Endothelial cell of umbilical vein (primary cell): ENCODE measurements at places on chromosomes 7 and 10. TPM values are rescaled to one million over a fixed set of nuclear protein-coding genes. Genes with fewer than 3 reads are reported as not detected.
A peak's percentile ranks its signal among the peaks of the same experiment; 100 is the strongest.

DNA sequence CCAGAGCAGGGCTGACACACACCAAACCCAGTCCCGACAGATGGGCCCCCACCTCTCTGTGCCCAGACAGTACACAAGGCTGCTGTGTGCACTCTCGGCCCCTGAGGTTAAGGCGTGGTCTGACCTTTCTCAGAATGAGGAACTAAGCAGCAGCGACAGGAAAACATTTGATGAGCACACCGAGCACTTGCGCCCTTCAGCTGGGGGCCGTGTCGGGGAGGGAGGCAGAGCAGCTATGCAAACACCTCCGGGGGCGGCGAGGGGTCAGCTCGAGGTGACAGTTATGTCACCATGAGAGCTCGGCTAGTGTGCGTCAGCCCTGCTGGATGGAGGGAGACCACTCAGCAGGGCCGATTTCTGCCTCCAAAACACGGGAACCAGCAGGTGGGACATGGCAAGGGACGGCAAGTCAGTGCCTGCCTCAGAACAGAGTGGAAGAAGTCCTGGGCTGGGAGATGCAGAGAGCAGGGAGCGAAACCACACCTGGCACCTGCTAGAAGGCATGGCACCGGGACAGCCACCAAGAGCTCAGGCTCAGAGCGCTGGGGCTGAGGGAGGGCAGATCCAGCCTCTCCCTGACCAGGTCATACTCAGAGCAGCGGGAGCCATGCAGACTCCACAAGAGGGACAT is 57.4 kb downstream of the CHST15 start:
- no peaks in the 10 kb centered on the region for H3K27me3 ChIP-seq
- no peak overlapping the region for H3K27ac ChIP-seq
- peaks cover 19% of the 10 kb centered on the region for H3K36me3 ChIP-seq
- H3K4me1 ChIP-seq: peaks cover 4% of the 10 kb centered on the region
- H3K4me3 ChIP-seq: no peak overlapping the region
- DNase-seq: no peak

DNA sequence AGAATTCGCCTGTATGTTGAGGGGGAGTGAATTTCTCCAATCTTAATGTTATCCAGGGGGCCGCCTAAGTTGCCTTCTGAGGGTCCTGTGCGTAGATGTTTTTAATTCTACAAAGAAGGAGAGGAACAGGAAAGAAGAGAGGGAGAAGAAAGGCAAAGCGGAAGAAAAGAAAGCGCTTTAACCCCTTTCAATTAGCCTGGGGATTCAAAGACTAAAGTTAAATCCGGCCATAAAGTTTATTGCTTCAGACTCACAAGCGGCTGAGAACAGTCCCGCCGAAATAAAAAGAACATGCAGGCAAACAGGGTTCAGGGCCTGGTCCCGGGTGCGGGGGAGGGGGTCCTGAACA is 4.5 kb downstream of the HOXA5 start:
- no peak for DNase-seq
- peaks cover 7% of the 10 kb centered on the region for H3K36me3 ChIP-seq
- H3K4me1 ChIP-seq: peaks cover 79% of the 10 kb centered on the region
- H3K27ac ChIP-seq: peak overlapping the region; percentile 82

Gene ZEB1
- 117 and 130 TPM in 2 replicates for total RNA-seq

DNA sequence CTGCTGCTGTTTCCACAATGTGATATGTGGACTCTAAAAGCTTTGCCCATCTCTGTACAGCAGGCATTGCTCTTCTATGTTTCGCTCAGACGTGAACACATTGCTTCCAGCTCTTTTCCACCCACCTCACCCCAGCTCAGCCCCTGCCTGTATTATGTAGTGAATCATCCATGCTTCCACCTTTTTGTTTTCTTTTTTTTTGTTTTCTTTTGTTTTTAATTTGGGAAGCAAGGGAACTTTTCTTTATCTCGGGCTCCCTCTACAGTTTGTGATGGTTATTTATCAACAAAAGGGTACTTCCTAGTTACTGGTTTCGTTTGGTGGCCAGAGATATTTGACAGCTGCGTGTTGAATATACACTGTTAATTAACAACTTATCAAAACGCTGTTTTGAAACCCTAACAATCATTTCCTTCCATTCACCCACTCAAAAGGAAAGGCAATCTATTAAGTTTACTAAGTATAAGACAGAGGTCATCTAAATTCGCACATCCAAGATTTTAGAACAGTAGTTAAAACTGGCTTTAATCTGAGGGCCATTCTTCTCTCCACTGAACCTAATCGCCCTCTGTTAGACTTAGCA is 127.9 kb upstream of the STK17A start:
- H3K4me3 ChIP-seq: no peak overlapping the region
- peaks cover 29% of the 10 kb centered on the region for H3K27me3 ChIP-seq
- DNase-seq: peak; percentile 68
- H3K4me1 ChIP-seq: peaks cover 3% of the 10 kb centered on the region
- no peaks in the 10 kb centered on the region for H3K36me3 ChIP-seq

GRCh38 chr10:67171970-67172369 is 246.1 kb downstream of the LRRTM3 start:
- no peak overlapping the region for H3K4me3 ChIP-seq
- H3K36me3 ChIP-seq: no peaks in the 10 kb centered on the region
- no peaks in the 10 kb centered on the region for H3K27me3 ChIP-seq

DNA sequence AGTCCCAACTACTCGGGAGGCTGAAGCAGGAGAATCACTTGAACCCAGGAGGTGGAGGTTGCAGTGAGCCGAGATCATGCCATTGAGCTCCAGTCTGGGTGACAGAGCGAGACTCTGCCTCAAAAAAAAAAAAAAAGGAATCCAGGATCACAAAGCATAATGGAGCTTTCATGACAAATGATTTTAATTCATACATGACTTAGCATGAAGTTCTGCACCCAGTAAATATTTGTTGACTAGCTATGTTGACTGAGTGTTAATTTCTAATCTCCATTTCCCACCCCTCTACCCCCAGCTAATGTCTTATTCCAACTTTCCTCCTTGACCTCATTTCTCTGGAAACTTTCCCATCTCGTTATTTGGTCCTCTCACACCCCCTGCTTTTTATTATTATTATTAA is 53.3 kb downstream of the ATOH7 start:
- H3K27ac ChIP-seq: no peak overlapping the region
- no peaks in the 10 kb centered on the region for H3K4me1 ChIP-seq
- no peaks in the 10 kb centered on the region for H3K36me3 ChIP-seq
- H3K27me3 ChIP-seq: no peaks in the 10 kb centered on the region

Gene CCDC172
- total RNA-seq: not detected in 2 replicates

Gene SFMBT2
- total RNA-seq: 0.44 and 0.64 TPM in 2 replicates

GRCh38 chr10:6348096-6348874 is 145.6 kb downstream of the PFKFB3 start:
- no peaks in the 10 kb centered on the region for H3K4me1 ChIP-seq
- H3K27ac ChIP-seq: no peak overlapping the region
- no peak overlapping the region for H3K4me3 ChIP-seq

Gene SPDYE6
- total RNA-seq: not detected in 2 replicates

DNA sequence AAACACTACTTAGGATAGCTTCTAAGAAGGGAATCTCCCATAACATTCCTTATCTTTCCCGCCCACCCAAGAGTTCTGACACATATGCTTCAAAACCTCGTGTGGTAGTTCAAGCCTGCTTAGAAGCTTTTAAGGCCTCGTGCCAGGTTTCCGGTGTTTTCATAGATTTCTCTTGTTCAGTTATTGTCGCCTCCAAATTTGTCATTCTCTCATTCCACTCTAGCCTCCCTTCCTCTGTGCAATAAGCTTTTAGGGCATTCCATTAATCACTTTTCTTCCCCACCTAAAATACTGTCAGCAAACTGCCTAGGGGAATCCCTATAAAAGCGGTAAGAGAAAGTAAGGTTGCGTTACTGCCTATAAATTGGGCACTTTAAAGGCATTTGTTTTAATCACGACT is 718 bp upstream of the BPGM start:
- peak overlapping the region; percentile 58 for H3K4me3 ChIP-seq
- peaks cover 11% of the 10 kb centered on the region for H3K4me1 ChIP-seq
- no peaks in the 10 kb centered on the region for H3K27me3 ChIP-seq
- no peaks in the 10 kb centered on the region for H3K36me3 ChIP-seq
- peak overlapping the region; percentile 70 for H3K27ac ChIP-seq
- no peak for DNase-seq

Gene SEMA3D
- total RNA-seq: 10.3 and 14.1 TPM in 2 replicates

DNA sequence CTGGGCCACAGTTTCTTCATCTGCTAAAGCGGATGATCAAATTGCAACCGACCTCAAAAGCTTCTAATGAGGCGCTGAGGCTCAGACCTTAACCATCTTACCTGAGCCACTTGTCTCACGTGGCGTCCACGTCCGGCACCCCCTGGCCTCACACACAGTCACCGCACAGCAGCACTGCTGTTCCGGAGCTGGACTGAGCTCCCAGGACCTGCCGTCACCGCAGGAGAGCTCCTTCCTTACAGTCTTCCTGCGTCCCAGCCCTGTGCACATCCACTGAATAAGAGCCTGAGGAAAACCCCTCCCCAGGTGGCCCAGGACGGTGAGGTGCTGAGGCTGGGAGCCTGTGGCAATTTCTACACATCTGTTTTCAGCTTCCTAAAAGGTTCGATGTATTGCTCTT is 35.7 kb downstream of the TNS3 start:
- H3K4me3 ChIP-seq: no peak overlapping the region
- no peaks in the 10 kb centered on the region for H3K4me1 ChIP-seq
- no peaks in the 10 kb centered on the region for H3K27me3 ChIP-seq
- no peak for DNase-seq
- no peak overlapping the region for H3K27ac ChIP-seq

DNA sequence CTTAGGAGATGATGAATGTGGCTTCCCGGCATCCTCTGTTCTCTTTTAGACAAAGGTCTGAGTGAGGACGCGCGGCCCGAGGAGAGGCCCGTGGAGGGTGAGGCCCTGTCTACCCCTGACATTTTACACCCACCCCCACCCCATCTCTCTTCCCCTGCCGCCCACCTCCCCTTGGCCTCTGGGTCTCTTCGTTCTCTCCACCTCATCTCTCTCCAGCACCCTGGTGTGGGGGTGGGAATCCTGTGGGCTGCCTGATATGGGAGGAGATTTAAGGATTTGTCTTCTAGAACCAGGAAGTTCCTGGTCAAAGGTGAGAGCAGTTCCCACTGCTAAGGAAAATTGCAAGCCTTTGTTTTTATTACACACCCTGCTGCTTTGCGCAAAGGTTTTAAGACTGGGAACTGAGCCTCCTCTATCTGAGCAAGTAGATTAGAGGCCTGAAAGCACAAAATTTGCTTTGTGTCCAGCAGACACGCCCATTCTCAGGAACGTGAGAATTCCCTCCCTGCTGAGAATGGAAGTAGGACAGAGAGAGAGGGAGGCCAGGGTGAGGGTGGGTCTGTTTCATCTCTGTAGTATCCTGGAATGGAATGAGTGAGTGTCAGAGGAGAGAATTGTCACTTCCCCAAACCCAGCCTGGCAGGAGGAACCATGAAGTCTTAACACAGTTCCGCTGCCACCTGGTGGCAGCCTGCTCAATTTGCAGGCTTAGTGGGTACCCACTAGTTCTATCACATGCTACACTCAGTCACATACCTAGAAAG is 91.2 kb downstream of the GTF2IRD1 start:
- no peak overlapping the region for H3K27ac ChIP-seq
- H3K27me3 ChIP-seq: no peaks in the 10 kb centered on the region
- H3K36me3 ChIP-seq: no peaks in the 10 kb centered on the region

- no peaks in the 10 kb centered on the region for H3K36me3 ChIP-seq
- H3K27ac ChIP-seq: no peak overlapping the region
- no peak overlapping the region for H3K4me3 ChIP-seq
- no peak for DNase-seq
These were observed 20.6 kb downstream of the PDE1C start for GRCh38 chr7:32049599-32049998.

DNA sequence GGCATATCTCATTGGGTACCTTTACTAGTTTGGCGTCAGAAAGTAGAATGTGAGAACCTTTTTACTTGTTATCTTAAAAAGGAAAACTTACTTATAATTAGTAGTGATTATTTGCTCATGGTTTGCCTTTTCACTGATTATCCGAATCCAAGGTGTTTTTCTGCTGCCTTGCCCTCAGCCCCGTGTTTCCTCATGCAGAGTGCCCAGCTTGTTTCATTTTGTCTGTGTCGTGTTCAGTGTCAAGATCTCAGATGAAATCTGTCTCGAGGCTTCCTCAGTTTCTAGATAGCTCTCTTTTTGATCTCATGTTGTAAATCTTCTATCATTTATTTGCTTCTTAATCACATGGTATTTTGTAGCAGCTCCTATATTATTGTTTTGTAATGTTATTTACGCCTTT is 30.1 kb downstream of the RPA3 start:
- H3K27ac ChIP-seq: no peak overlapping the region
- H3K27me3 ChIP-seq: no peaks in the 10 kb centered on the region
- no peak for DNase-seq
- H3K36me3 ChIP-seq: no peaks in the 10 kb centered on the region

Gene CLEC2L
- not detected in 2 replicates for total RNA-seq
